ENCODE measurements at places on chromosomes 16 and 17. TPM values are rescaled to one million over a fixed set of nuclear protein-coding genes. Genes with fewer than 3 reads are reported as not detected.

The TNFSF12 gene
- 9.8 TPM for total RNA-seq

The CA10 gene
- not detected for total RNA-seq

The MYH2 gene
- total RNA-seq, result not detected

The PPY gene
- not detected for total RNA-seq

The EVI2A gene
- not detected for total RNA-seq

The COA3 gene
- 126 TPM for total RNA-seq

The ST6GALNAC2 gene
- total RNA-seq, result 0.67 TPM

The WFIKKN2 gene
- not detected for total RNA-seq

The PLEKHH3 gene
- total RNA-seq, result 21.2 TPM
